ENCODE measurements at places on chromosomes 2 and 18.

DNA sequence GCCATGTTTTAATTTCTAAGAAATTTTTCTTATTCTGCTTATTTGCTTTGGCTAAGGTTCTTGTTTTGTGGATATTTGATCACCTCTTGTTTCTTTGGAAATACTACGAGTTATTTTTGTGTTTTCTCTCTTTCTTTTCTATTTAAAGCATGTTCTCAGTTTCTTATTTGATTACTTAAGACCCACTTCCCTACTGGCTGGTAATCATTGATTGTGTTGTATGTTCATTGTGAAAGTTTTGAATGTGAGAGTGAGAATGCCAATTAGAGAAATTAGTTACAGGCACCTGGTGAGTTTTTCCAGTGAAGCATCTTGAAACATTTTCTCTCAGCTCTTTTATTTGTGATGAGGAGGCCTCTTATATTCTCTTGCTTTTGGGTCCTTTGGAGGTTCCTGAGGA is 226.7 kb upstream of the MC4R start:
- no peak for DNase-seq

GRCh38 chr2:42063431-42064171 is 15.8 kb downstream of the PKDCC start:
- peak; percentile 77 for DNase-seq

DNA sequence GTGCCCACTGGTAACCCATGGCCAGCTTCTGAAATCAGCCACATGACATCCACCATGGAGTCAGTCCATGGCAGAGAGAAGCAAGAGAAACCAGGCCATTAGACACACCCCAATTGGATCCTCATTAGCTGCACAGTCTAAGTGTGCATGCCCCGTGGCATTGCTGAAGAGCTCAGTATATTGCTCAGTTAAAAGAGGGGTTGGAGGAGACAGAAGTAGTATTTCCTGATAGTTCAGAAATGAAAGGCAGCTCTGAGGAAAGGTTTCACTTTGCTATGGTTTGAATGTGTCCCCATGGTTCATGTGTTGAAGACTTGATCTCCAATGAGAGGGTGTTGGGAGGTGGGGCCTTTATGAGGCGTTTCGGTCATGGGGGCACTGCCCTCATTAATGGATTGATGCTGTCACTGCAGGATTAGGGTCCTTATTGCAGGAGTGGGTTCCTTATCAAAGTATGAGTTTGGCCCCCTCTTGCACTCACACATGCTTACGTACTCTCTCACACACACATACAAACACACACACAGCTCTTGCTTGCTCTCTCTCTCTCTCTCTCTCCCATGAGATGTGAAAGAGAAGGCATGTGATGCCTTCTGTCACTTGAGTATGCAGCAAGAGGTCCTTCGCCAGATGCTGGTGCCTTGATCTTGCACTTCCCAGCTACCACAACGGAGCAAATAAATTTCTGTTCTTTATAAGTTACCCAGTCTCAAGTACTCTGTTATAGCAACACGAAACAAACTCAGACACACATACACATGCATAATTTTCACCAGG is 58.0 kb downstream of the TMEM163 start:
- no peak for DNase-seq

DNA sequence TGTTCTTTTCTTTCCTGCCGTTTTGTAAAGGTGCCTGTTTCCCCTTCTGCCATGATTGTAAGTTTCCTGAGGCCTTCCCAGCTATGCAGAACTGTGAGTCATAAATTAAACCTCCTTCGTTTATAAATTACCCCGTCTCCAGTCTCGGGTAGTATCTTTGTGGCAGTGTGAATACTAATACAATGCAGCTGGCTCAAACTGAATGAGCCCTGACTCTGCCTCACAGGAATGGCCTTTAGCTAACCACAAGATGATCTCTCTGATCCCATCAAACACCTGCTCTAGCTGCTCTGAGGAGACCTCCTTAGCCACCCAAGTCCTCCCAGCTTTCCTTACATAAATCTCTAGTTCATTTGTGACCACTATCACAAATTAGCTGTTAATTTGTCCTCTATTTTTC is 41.5 kb upstream of the CAB39 start:
- DNase-seq, result peak; percentile 61

DNA sequence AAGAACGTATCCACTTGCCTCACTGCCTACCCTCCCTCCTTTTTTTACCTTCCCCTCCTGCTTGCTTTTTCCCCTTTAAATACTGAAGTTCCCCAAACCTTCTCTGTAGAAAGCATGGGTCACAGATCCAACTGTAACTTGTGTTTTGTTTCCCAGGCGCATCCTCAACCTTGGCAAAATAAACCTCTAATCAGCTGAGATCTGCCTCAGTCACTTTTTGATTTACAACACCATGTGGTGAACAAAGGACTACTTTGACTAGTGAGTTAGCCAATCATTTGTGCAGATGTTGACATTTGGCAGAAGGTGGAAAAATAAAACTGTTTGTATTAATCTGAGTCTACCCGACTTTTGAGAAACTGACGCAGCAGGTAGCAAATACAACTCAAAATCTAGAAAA is 23.3 kb upstream of the MCM6 start:
- DNase-seq, result no peak

DNA sequence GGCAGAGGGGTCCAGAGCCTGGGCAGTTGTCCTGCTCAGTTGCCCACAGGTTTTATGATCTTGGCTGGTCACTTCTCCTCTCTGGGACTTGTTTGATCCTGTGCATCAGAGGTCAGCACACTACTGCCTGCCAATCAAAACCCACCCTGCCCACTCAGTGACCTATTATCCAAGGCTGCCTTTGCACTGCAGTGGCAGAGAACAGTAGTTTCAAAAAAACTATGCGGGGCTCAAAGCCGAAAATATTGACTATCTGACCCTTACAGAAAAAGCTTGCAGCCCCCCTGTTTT is 218.2 kb downstream of the CYP26B1 start:
- no peak for DNase-seq

DNA sequence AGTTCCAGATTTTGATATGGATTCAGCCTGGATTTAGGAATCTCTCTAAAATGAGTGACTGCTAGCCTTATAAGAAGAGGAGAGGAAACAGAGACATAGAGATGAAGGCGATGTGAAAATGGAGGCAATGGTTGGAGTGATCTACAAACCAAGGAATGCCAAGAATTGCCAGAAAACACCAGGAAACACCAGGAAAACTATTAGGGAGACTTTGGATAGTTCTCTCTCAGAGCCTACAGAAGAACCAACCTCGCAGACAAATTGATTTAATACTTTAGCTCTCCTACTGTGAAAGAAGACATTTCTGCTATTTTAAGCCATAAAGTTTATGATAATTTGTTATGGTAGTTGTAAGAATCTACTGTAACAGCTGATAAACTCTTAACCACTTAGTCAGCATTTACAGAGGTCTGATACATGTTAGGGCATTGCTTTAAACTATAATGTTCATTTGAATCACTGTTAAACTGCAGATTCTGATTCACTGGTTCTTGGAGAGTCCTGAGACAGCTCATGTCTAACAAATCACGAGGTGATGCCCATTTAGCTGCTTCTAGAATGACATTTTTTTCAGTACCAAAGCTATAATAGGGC is 1702.6 kb upstream of the LRRTM1 start:
- DNase-seq, result no peak

DNA sequence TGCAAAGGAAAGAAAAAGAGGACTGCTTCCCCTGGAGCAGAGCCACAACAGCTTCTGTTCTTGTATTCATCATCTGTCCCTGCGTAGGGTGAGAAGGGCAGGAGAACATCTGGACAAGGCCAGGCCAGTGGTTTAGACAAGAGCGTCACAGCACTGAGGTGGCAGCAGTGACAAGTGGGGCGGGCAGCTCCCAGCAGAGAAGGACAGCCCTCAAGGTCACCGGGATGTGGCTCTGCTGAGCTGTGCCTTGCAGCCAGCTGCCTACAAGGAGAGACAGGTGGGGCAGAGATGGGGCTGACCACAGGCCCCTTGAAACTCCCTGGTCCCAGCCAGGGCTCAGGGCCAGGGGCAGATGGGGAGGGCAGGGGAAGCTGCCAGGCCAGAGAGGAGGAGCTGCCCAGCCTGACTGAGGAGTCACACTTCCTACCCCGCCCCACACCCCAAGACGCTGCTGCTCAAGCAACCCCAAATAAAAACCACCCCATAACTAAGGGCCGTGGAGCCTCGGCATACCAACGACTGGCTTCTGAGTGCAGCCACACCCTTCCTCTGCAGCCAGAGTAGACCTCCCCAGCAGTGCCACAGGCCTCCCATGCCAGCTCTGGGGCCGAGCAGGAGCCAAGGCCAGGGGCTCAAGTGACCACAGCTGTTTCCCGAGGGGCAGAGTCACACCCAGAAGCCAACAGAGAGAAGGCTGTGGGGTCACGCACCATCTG is 5.4 kb downstream of the RAB11FIP5 start:
- DNase-seq, result no peak

GRCh38 chr2:15553951-15554350 is 7.2 kb downstream of the NBAS start:
- DNase-seq, result no peak

GRCh38 chr2:148257276-148257675 is 236.4 kb downstream of the MBD5 start:
- DNase-seq, result no peak

- no peak for DNase-seq
Measured at GRCh38 chr2:14941151-14941631, 308.7 kb downstream of the LRATD1 start.

GRCh38 chr18:49588971-49589370 is 27.1 kb downstream of the LIPG start:
- no peak for DNase-seq

GRCh38 chr2:151097895-151098294 is 163.8 kb downstream of the RBM43 start:
- DNase-seq, result no peak

GRCh38 chr18:55879331-55879730 is 291.3 kb upstream of the TCF4 start:
- no peak for DNase-seq

DNA sequence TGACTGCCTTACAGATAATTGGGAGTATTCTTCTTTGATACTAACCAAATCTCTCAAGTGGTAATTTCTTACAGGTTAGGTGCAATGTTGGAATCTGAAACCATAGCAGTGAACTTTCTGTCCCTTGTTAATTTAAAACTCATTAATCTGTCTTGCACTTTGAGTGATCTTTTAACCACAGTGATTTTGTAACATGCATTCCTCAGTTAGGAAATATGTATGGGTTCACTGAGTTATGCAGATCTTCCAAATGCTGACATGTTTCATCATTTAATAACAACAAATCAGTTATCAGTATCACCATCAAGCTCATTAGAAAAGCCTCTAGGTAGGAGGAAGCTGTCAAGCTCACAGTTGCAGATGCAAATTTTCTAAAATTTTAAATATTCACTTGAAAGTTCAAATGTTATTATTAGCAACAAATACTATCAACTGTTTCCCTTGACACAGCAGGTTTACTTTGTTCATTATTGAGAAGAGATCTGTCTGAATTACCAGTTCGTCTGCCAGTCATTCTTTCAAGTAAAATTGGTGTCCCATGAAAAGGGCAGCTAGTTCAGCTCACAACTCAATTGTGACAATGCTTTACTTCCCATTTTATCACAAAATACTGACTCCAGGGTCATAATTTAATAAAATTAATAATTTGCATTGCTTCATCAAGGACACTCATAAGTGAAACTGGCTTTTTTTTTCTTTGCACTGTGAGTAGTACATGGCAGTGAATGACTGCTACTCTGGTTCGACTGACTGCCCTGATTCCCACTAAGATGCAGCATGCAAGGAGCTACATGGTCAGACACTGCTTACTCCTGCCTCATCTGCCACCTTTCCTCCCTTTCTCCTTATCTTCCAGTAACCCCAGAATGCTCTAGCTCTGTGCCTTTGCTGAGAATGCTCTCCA is 31.6 kb downstream of the SUCLG1 start:
- DNase-seq, result peak; percentile 15

Data from mesenchymal stem cell (in vitro differentiated cells and primary cell).